Activated T-cell treated with anti-CD3 and anti-CD28 coated beads for 1 hour (primary cell): ENCODE measurements at places on chromosomes 3 and 15.
A peak's percentile ranks its signal among the peaks of the same experiment; 100 is the strongest.

DNA sequence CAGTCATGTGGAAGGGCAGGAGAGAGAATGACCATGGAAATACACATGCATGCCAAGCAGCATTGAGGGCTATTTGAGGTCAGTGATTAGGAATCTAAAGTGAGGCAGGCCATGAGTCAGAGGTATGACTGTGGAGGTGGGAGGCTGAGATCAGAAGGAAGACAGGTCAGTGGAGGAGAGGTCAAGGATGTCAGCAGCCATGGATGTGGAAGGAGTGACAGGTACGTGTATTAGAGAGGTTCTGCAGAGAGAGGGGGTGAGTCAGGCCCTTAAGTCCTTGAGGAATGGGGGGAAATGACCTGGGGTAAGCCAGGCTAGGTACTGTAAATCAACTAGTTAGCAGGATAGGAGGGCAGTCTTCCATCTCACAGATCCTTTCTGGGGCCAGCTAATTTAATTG, 166.6 kb downstream of the ANO10 start:
- no peak for DNase-seq

GRCh38 chr3:150761831-150762661, 923 bp downstream of the SIAH2 start:
- DNase-seq = peak; percentile 19

- DNase-seq = no peak
Observed at GRCh38 chr3:16912400-16913263, 27.9 kb downstream of the PLCL2 start.

DNA sequence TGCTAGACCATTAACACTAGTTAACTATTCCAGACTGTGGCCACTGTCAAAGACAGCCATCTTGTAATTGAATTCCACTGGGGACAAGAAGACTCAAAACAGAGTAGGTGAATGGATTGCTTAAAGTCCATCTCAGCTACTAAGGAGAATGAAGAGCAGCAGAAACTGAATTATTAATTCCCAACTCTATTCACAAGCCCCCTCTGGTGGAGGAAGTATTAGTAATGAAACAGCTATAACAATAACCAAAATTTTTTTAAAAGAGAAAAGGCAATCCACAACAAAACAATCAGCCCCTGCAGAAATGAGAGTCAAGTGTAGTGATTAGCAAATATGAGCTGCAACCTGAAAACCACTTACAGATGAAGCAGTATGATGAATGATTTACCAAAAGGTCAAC, 302.8 kb downstream of the FHIT start:
- DNase-seq = no peak

GRCh38 chr15:89766357-89767311, 9.5 kb upstream of the MESP2 start:
- no peak for DNase-seq

- no peak for DNase-seq
Observed at GRCh38 chr15:54560417-54560816, 582.2 kb downstream of the UNC13C start.

GRCh38 chr3:111539351-111540331, 2.4 kb upstream of the CD96 start:
- peak; percentile 47 for DNase-seq

- no peak for DNase-seq
Observed at GRCh38 chr3:64667138-64667537, 20.7 kb downstream of the ADAMTS9 start.

DNA sequence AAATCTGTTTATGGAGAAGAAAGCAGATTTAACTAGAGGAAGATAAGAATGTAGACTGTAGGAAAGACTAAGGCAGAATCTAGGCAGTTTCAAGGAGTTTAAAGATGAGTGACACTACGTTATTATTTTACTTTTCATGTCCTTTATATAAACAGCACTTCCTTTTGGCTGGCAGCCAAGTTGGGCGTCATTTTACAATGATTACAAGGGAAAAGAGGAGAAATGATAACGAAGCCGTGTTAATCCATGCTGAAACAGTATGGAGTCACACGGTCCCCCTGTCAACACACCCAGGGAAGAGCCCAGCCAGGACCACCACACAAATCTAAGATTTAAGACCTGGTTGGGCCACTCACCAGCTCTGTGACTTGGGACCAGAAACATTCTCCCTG, 83.7 kb upstream of the NEO1 start:
- DNase-seq = no peak

GRCh38 chr3:169965562-169966427, 812 bp upstream of the SEC62 start:
- no peak for DNase-seq

- DNase-seq = no peak
Observed at GRCh38 chr3:125202197-125202596, 10.4 kb downstream of the SLC12A8 start.

DNA sequence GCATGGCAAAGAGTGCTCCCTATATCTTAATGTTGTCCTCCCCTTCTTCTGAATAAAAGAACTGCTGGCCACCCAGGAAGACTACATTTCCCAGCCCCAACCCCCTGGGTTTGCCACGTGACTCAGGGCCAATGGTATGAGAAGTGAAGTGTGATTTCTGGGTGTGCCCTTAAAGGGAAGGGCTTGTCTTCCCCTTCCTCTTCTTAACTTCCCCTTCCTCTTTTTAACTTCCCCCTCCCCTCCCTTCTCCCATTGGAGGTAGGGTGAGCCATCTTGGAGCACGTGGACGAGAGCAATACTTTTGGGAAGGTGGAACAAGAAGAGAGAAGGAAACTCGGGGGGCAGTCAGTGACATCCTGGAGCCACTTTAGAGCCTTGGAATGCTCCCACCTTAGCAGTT, 6.8 kb upstream of the KBTBD12 start:
- no peak for DNase-seq

DNA sequence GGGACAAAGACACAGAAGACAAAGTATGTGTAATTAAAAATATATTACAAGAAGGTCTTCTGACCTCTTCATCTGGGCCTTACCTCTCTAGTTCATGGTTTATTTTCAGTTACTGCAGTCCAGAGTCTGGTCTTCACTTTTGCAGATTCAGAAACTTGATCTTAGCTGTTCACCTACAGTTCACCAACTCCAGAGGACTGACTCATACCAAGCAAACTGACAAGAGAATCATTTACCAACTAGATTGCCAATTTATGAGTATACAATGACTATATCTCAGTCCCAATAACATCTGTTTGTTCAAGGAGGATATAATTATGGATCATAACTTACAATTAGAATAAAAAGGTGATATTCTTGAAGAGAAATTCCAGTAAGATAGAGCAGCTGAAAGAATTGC, 9.0 kb downstream of the P2RY1 start:
- no peak for DNase-seq

DNA sequence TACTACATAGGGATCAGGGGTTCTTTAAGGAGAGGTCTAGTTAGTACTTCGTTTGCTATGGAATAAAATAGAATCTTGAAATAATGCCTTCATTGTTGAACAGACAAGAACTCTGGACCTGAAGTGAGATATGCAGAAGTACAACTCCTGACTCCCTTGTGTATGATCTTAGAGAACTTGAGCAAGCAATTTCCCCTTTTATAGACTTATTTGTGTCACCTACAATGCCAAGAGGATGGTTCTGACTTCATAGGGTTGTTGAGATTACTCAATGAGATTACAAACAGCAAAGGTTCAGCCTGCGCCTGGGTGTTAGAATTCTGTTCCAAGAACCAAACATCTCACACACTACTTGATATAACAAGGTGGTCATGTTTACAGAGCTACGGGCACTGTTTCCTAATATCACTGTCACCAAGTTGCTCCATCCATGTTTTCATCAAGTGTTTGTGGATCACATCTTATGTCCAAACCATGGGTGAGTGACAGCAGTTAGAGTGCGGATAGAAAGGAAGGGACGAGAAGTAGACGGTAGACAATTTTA, 76.7 kb upstream of the ADAMTS9 start:
- no peak for DNase-seq

GRCh38 chr15:88256279-88257230, at the start of gene NTRK3:
Gene NTRK3, minus strand, starts transcription at chr15:88256739. Its CDS starts 586 bp downstream, at chr15:88256153.
- no peak for DNase-seq
